ENCODE measurements at places on chromosomes 12 and 14.

- no peak for DNase-seq
Observed at GRCh38 chr12:125216756-125217155, 151.5 kb downstream of the AACS start.

DNA sequence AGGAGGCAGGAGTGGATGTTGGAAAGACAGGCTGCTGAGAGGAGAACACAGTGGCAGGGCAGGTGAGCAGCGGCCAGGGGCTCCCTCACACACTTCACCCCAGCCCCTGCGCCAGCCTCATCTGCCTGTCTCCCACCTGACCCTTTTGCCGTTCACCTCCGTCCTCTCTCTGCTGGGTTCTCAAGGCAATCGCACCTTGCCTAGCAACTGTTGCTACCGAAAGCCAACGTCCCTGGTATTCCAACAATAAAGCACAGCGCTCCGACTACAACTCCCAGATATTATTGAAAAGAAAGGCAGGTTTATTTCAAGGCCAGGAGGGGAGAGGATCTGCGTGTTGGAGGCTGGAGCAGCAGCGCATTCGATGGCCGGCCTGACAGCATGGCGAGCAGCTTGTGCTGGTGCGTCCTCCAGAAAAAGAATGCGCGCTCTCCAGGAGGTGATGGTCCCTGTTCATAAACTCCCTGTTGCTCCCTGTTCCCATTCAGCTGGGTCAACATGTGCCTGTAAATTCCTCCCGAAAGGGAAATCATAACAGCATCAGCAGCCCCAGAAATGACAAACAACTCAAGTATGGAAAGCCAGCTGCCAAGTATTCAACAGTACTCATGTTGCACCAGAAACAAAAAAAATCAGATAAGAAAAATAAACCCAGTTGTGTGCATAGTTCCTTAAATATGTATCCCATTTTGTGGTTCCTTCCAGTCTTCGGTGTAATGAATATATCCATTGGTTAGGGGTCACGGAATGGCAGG is 153.0 kb upstream of the DIO3 start:
- DNase-seq = peak; percentile 33

- DNase-seq = peak; percentile 61
Observed at GRCh38 chr12:54398995-54399793, 14.7 kb upstream of the ZNF385A start.

- no peak for DNase-seq
Observed at GRCh38 chr14:77031759-77032490, 3.4 kb upstream of the IRF2BPL start.

- DNase-seq = no peak
Observed at GRCh38 chr12:113261847-113262470, 40.7 kb downstream of the TPCN1 start.

Measured in AG04450 (cell line).